ENCODE measurements at places on chromosomes 3 and 15. TPM values are rescaled to one million over a fixed set of nuclear protein-coding genes. Genes with fewer than 3 reads are reported as not detected.

- DNase-seq, result no peak
Measured at GRCh38 chr15:66587749-66588148, 22.0 kb upstream of the LCTL start.

GRCh38 chr3:197181741-197182140 lies 116.7 kb downstream of the DLG1 start:
- no peak for DNase-seq

- DNase-seq, result no peak
Measured at GRCh38 chr15:73368301-73369136, at the start of gene HCN4. Gene HCN4, minus strand, starts transcription at chr15:73368958. Its CDS starts 688 bp downstream, at chr15:73368270.

DNA sequence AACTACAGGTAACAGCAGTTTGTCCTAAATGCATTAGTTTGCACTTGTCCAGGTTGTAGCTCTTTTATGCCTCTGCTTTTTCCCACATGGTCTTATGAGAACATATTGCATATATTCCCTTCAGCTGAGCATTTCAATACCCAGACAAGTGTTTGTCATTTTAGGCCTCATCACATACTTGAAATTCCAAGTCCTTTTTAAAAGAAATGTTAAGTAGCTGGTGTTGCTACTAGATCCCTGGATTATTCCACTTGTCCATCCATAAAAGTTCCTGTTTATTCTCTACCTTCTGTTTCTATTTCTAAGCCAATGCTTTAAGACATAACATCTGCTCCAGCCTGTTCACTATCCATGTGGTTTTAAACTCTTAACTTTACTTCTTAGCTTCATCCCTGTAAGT lies 128.4 kb downstream of the NECTIN3 start:
- DNase-seq, result no peak

- no peak for DNase-seq
Measured at GRCh38 chr3:84194029-84194428, 764.8 kb upstream of the CADM2 start.

DNA sequence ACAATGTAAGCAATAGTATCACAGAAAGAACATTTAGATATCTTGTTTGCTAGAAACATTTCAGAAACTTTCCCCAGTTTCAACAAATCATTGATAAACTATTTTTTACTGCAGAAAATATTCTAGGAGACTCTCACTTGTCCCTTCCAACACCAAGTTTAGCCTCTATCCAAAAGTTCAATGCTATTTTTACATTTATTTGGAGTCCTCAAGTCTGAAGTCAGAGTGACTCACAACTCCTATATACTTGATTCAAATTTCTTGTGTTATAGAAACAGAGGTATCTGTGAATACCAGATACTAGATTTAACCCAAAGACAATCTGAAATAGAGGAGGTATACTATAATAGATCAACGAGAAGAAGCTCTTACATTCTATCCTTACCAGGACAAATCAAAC lies 49.6 kb downstream of the RFX7 start:
- no peak for DNase-seq

GRCh38 chr15:74316141-74316540 lies 51.3 kb downstream of the CYP11A1 start:
- no peak for DNase-seq

DNA sequence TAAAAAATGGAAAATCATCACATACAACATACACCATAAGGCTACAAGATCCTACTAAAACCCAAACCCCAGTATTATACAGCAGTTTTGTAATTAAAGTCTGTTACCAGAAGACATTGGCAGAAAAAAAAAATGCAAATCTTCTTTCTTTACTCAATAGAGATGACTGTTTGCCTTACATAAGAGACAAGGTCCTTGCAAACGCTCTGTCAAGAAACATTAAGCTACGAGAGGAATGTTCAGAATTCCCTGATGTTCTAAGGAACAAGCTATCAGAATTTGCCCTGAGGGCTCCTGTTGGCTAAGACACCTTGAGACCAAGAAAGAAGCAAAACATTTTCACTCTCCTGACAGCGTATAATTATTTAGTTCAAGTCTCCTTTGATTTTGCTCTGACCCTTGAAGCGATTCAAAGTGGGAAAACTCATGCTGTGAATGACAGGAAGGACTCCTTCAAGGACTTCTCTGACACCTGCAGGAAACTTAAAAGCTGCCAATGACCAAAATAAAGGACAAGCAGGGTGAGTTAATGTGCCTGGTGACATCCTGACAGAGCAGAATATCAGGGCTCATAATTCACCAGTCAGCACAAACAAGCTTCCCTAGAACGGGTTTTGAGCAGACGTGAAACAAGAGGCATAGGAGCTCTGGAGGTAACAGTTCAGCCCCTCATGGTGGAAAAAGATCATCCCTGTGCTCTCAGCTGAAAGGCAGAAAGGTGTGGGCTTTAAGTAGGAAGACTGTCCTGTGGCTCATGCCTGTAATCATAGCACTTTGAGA lies 2.5 kb downstream of the SCAMP2 start:
- no peak for DNase-seq

DNA sequence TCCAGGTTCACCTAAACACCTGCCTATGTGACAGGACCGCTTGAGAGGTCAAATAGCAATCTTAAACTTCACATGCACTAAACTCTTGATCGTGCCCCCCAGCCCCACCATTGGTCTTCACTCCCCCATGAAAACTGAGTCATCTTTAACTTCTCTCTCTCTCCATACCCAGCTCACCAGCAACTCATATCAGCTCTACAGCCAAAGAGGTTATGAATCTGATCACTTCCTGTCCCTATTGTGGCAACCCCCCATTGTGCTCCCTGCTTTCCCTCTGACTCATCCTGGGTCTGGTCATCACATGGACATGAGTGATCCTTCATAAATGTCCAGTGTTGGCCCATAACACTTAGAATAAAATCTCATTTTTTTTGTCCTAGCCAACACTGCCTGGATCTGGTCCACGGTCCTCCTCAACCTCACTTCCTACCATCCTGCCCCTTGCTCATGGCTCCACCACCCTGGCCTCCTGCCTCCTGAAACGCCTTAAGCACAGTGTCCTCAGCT lies 103.4 kb upstream of the HACD2 start:
- no peak for DNase-seq

DNA sequence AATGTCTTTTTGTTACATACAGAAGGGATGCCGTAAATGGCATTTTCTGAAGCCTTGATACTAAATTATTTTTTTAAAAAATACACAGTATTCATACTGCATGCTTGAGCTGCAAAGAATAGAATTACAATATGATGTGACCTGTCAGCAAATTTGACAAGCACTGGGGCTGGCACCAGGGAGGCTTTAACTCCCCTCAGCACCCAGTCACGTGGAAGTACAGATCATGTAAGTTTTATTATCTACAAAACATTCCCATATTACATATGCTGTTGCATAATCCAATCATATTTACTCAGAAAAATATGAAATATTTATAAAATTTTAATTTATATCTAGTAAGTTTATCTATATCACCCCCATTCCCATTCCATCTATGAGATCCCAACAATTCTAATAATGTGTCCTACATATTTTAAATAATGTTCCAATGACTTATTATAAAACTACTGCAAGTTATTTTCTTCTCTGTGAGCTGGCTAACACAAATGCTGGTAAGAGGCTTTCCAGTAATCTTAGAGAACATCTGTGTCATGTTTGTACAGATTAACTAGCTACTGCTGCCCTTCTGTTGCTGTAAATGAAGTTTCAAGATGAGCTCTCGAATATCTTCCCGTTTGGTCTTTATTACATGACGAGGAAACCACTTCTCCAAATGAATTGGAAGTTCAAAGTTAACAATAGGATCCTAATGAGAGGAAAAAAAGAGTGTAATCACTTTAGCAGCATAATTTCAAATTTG lies 5.2 kb upstream of the IMPG2 start:
- no peak for DNase-seq

DNA sequence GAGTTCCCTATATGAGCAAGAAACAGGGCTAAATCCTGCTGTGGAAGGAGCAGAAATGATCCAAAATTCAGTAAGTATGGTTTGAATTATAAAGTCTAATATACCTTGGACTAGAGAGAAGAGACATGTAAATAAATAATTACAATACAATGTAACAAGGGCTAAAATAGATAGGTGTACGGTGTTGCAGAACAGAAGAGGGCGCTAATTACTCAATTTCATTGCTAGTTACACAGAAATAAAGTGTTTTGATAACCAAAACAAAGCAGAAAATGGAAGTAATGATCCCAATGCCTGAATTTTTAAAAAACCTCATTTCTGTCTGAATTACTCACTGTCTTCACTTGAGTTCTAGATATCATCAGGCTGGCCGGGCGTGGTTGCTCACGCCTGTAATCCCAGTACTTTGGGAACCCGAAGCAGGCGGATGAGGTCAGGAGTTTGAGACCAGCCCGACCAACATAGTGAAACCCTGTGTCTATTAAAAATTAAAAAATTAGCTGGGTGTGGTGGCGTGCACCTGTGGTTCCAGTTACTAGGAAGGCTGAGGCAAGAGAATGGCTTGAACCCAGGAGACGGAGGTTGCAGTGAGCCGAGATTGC lies 8.3 kb upstream of the PLCH1 start:
- DNase-seq, result no peak

GRCh38 chr3:40615110-40615915 lies 90.6 kb downstream of the ZNF621 start:
- no peak for DNase-seq

POLQ gene
- 0.55 TPM for total RNA-seq

IGSF10 gene
- 32.4 TPM for total RNA-seq

B3GALNT1 gene
- total RNA-seq, result 17.6 TPM

SOX2 gene
- total RNA-seq, result 0.20 TPM

NCK1 gene
- 54.0 TPM for total RNA-seq

TMC3 gene
- not detected for total RNA-seq

SHC4 gene
- 0.32 TPM for total RNA-seq

RBP2 gene
- 2.1 TPM for total RNA-seq

ITGA11 gene
- total RNA-seq, result 7.1 TPM

EIF5A2 gene
- 4.1 TPM for total RNA-seq

Measured in upper lobe of right lung (tissue), 1 donor.